ENCODE measurements at places on chromosomes 3 and 15.

DNA sequence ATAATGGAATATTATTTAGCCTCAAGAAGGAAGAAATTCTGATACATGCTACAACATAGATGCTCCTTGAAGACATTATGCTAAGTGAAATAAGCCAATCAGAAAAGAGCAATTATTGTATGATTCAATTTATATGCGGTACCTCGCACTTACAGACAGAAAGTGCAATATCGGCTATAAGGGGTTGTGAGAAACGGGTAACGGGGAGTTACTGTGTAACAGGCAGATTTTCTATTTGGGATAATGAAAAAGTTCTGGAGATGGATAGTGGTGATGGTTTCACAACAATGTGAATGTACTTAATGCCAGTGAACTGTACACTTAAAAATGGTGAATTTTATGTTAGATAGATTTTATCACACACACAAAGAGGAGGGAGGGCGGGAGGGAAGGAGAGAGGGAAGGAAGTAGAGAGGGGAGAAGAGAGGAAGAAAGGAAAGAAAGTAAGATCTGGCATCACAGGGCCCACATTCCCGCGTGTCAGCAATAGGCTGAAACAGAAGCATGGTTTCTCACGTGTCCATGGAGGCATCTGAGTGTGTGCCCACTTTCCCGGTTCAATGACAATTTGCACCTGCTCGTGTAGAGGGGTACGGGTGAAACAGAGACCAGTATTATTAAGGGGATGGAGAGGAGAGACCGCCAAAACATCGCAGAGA, 700 bp upstream of the BLM start:
- DNase-seq: no peak

DNA sequence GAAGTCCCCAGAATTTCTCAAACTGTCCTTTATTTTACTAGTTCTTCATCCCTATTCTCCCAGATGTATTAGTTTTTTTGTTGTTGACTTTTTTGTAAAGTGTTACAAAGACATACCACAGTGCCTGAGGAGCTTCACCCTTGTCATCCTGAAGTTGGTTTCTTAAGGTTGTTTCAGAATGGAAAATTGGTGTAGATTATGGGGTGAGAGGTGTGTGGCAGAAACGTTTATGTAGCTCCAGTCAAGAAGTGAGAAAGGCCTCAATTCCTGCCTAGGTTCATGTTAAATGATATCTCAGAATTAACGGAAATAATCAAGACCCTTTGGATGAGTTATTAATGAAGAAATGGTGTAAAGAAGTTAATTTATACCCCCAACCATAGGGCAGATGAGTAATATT, 6.8 kb downstream of the EDEM1 start:
- DNase-seq: no peak

GRCh38 chr15:35980719-35981118, 434.8 kb upstream of the DPH6 start:
- no peak for DNase-seq

GRCh38 chr3:21013566-21013965, 737.4 kb downstream of the ZNF385D start:
- DNase-seq: no peak

DNA sequence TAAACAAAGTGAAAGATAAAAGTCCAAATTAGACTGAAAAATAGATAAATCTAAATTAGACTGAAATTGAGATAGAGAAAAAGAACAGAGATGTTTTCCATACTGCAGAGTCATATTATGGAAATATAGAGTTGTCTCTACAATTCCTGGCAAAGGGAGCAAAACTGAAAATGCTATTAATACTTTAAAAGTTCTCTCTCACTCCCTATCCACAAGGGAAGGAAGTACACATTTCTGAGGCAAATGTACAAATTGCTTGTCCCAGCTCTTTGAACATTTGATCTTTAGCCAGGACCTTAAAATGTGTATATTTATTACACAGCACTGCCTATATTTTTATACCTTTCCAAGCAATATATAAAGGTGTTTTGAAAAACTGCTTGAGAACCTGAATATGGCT, 225.1 kb upstream of the SEMA6D start:
- no peak for DNase-seq

DNA sequence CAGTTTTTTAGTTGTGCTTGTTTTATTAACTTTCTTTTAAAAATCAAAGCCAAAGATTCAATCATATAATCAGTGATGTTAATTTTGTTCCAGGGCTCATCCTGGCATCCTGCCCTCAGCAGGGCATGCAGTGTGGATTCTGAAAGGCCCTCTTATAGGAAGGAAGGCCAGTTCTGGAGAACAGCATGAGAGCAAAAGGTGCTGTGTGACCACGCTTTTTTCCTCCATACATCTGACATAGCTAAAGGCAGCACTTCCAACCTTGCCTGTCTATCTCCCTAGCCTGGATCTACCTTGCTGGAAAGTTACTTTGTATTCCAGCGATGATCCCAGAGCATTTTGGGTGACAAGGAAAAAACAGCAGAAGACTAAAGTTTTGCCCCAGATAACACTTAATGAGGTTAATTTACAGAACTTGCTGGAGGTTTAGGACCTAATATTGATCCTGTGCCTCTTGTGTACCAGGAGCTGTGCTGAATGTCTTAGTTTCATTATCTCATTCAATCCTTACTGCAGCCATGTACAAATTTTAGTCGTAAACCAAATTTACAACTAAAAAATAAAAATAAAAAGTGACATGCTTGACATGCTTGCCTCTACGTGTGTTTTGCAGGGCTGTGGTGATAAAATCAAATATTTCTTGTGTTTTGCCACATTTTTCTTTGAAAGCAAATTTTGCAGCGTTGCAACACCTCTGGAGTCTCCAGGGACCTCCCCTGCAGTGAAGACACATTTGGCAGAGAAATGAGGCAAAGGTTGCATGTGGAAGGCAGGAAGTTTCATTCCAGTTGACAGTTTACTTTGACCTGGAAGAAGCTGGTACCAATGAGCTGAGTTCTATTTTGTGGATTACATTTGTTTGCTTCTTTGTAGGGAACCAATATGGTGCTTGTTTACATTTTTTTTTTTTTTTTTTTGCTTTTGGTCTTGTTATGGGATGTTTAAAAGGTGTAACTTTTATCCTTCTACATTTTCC, 13.2 kb downstream of the IL1RAP start:
- DNase-seq: no peak

Data from GM19239 (cell line).